ENCODE measurements at places on chromosomes 16 and 17. TPM values are rescaled to one million over a fixed set of nuclear protein-coding genes. Genes with fewer than 3 reads are reported as not detected.

DNA sequence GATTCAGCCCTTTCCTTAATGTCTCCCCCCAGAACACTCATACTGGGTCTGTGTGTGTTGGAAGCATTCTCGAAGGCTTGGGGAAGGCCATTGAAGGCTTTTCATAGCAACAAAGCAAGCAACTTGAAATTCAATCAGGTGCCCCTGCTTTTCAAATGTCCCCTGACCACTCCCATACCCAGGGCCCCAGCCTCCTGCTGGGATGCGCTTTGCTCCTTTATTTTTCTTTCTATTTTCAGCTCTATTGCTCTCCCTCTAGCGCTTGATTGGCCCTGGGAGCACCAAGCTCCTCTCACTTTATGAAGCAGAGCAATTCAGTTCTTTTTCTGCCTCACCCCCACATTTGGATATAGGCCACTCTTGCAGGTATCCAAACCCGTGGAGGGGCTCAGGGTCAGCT, 92.0 kb downstream of the WSCD1 start:
- no peak for DNase-seq

DNA sequence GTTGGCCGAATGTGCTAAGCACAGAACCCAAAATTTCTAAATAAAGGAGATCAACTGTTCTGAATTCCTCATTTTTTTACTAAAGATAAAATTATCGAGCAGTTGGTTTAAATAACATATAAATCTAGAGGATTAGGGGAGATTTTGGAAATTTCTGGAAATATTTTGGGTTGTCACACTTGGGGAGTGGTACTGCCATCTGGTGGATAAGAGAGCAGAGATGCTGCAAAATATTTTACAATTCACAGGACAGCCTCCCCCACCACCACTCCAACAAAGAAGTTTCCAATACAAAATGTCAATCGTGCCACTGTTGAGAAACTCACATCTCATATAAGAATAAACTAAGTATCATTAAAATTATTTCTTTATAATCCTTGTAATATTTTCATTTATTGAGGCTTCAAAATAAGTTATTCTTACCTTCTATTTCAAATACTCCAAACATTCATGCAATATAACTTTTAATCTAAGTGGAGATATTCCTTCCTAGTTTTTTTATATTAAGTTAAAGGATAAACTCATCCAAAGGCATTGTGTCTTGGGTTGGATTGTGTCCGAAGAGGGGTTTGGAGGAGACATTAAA, 17.0 kb upstream of the ABCA8 start:
- DNase-seq: peak; percentile 27

The APOBR gene
- not detected for total RNA-seq

DNA sequence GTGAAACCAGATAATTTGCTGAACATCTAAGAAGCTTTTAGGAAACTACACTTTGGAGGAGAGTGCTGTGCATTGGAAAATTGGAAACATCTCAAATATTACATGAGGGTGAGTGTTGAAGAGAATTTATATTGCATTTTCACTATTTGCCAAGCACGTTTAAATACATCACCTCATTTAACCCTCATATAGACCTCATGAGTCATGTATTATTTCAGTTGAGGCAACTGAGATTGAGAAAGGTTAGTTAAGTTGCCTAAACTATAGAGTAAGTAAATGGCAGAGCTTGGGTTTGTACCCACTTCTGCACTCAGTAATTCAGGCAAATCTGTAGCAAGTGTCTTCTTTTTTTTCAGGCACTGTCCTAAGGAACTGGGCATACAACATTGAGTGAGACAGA, 3.7 kb upstream of the NLK start:
- DNase-seq: no peak

DNA sequence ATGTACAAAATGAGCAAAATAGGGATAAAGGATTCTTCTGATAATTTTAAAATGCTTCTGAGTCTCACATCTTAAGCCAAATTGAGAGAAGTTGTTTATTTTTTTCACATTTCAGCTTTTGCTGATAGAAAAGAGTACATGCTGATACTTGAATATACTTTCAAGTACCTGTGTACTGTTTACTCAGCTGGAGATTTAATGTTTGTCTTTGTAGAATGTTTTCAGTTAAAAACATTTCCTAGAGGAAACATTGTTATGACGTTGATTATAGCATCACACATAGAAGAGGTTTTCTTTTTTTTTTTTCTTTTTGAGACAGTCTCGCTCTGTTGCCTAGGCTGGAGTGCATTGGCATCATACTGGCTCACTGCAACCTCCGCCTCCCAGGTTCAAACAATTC, 19.7 kb downstream of the ESRP2 start:
- DNase-seq: peak; percentile 55

- DNase-seq: no peak
These were observed 11.9 kb downstream of the CASKIN2 start for GRCh38 chr17:75503337-75503950.

- no peak for DNase-seq
These were observed 223.1 kb downstream of the ZNF423 start for GRCh38 chr16:49632795-49633184.

- DNase-seq: no peak
These were observed 12.4 kb downstream of the MLYCD start for GRCh38 chr16:83911290-83911689.

DNA sequence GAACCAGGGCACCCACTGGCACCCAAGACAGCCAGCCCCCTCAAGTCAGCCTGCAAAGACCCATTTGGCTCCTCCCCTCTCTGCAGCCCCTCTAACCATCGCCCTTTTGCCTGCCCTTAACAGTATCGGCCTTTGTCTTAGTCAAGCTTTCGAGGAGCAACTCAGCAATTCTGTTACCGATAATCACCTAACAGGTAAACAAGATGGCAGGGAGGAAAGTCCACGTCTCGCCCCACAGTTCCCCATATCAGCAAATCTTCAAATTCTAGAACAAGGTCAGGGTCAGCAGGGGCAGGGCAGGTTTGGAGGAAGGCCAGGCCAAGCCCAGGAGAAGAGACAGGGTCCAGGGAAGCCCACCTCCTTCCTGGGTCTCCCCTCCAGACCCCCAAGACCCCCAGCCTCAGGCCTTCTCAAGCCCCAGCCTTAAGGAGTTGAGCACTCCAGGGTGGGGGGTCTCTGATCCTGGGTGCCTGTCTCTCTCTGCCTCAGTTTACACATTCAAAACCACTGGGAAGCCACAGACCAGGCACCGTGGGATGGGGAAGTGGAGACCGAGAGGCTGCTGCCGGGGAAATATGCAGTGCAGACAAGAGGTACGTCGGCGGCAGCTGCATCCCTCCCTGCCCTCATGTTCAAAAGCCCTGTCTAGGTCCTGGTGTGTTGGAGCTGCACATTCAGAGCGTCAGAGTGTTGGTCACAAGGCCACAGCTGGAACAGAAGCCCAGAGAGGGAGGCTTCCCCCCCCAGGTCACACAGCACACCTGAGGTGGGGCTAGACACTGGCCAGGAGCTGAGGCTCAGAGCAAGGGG, 3.9 kb upstream of the OSGIN1 start:
- DNase-seq: no peak

DNA sequence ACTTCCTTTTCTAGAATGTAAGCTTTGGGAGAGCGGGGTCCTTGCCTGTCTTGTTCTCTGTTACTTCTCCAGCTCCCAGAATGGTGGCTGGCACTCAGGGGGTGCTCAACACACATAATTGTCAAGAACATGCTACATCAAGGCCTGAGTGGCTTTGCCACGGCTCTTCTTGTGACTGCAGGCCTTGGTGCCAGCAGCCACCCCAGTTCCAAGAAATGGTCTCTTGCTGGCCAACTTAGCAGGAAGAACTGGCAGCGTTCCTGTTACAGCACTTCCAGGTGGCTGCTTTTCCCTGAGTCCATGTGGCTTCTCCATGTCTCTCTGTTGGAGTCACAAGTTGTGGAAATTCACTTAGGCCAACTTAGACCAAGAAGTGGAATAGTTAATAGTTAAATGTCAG, 36.1 kb downstream of the PRKCB start:
- DNase-seq: no peak

DNA sequence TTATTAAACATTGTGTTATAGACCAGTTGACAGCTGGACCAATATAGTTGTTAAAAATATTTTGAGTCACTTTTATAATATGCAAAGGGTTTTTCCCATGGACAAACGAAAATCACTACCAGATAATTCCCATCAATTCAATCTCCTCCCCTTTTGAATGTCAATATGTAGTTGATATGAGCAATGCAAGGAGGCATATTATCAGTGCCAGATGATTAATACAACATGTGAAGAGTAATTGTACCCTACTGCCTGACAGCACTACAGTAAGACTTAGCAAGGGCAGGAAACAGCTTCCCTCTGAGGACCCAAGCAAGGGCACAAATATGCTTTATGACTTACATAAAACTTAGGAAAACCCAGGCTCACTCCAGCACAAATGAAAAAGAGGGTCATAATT, 17.3 kb downstream of the KANSL1 start:
- DNase-seq: no peak

GRCh38 chr17:49904893-49905292, 57.0 kb upstream of the TAC4 start:
- no peak for DNase-seq

DNA sequence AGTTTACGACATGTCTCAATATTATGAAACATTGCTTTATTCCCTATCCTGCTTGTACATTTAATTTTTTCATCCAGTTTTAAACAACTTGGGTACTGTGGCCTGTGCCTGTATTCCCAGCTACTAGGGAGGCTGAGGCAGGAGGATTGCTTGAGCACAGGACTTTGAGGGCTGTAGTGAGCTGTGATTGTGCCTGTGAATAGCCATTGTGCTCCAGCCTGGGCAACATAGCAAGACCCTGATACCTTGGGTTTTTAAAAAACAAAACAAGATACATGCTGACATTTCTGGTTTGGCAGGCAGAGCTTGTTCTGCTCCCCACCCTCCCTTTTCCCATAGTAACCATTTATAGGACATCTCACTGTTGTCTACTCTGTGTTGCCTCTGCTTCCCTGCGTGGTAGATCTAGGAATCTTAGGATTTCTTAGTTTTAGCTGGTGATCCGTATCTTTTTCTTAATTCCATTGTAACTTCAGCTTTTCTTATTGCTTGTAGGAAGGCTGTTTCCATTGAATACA, 35.6 kb downstream of the TENT4B start:
- DNase-seq: no peak

The ASGR2 gene
- not detected for total RNA-seq

The EMP2 gene
- 38.9 TPM for total RNA-seq

GRCh38 chr17:34592002-34592401, 12.6 kb downstream of the TMEM132E start:
- no peak for DNase-seq

- DNase-seq: no peak
These were observed 742 bp upstream of the NUTF2 start for GRCh38 chr16:67846063-67846319.

DNA sequence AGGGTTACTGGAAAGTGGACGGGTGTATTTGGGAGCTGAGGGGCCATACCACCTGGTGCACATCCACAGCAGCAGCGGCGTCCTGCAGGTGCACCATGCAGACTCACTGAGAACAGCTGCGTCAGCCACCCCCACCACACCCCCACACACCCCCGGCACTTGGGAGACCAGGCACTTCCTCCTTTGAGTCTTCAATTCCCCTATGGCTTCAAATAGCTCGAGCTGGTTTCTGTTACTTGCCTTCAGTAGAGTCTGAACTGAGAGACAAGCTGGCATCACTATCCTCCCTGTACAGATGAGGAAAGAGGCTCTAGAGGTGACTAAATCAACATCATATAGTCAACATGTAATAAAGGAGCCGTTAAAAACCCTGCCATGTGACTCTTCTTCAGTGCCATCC, 15.4 kb downstream of the CUEDC1 start:
- DNase-seq: no peak

Measured in dermis microvascular lymphatic vessel endothelial cell (primary cell).